CD4-positive, alpha-beta T cell (primary cell): ENCODE measurements at places on chromosomes 1 and 21.

DNA sequence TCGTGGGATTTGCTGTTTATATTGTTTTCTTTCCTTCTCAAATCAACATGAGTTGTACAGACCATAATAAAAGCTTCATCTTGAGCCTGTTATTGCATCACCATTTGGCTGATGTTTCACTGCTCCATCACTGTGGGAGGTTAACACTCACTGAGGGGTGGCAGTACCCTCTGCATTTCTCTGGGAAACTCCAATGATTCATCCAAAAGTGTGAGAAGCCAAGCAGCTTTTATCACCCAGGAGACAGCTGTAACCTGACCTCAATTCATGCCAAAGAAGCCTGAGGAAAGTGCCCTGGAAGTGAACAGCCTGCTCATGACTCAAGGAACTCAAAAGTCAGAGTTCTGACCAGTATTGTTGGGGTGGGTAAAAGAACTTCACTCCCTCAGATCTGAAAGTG lies 84.1 kb downstream of the GPR88 start:
- no peak overlapping the region for H3K27ac ChIP-seq
- no peaks in the 10 kb centered on the region for H3K27me3 ChIP-seq
- DNase-seq = no peak
- H3K4me1 ChIP-seq = no peaks in the 10 kb centered on the region
- no peak overlapping the region for H3K4me3 ChIP-seq

GRCh38 chr1:95353194-95353593 lies 119.2 kb downstream of the RWDD3 start:
- H3K36me3 ChIP-seq = no peaks in the 10 kb centered on the region
- no peak for DNase-seq
- H3K4me1 ChIP-seq = no peaks in the 10 kb centered on the region
- no peaks in the 10 kb centered on the region for H3K27me3 ChIP-seq

DNA sequence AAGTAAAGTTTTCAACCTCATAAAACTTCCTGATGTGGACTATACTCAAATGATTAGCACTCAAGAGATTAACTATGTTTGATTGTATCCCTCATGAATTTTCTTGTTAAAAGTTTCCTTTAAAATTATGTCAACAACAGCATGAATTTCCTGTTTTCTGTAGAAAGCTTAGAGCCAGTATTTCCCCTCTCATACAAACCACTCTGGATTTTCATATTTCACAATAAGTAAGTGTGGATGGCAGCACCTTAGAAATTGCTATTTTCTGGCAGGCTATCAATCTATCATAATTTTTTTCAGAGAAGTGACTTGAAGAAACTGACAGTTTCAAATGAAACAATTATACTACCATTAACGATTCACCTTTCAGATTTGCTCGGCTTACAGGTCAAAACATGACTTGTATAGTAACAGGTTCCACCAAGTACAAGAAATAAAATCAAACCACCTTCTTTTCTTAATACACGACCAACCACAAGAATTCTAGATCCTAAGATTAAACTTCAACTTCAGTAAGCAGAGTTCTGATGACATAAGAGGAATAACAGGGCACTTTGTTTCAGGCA lies 20.8 kb downstream of the ELK4 start:
- no peak overlapping the region for H3K27ac ChIP-seq
- H3K27me3 ChIP-seq = no peaks in the 10 kb centered on the region
- no peak overlapping the region for H3K4me3 ChIP-seq
- H3K4me1 ChIP-seq = peaks cover 3% of the 10 kb centered on the region

GRCh38 chr1:58879464-58879863 lies 95.6 kb upstream of the JUN start:
- no peaks in the 10 kb centered on the region for H3K36me3 ChIP-seq
- no peak overlapping the region for H3K4me3 ChIP-seq
- peaks cover 4% of the 10 kb centered on the region for H3K4me1 ChIP-seq
- H3K27me3 ChIP-seq = no peaks in the 10 kb centered on the region
- DNase-seq = no peak

GRCh38 chr21:17866590-17866989 lies 47.4 kb upstream of the C21orf91 start:
- H3K27ac ChIP-seq = no peak overlapping the region
- no peaks in the 10 kb centered on the region for H3K4me1 ChIP-seq
- H3K36me3 ChIP-seq = no peaks in the 10 kb centered on the region
- DNase-seq = no peak
